Dermis blood vessel endothelial cell (primary cell): ENCODE measurements at places on chromosomes 13 and 19. TPM values are rescaled to one million over a fixed set of nuclear protein-coding genes. Genes with fewer than 3 reads are reported as not detected.

Gene WASF3
- 19.4 and 35.9 TPM in 2 replicates for total RNA-seq

Gene FCER2
- not detected in 2 replicates for total RNA-seq

Gene ZNF85
- 9.7 and 12.8 TPM in 2 replicates for total RNA-seq

GRCh38 chr13:41457589-41458186, 338 bp downstream of the RGCC start:
- DNase-seq = no peak

DNA sequence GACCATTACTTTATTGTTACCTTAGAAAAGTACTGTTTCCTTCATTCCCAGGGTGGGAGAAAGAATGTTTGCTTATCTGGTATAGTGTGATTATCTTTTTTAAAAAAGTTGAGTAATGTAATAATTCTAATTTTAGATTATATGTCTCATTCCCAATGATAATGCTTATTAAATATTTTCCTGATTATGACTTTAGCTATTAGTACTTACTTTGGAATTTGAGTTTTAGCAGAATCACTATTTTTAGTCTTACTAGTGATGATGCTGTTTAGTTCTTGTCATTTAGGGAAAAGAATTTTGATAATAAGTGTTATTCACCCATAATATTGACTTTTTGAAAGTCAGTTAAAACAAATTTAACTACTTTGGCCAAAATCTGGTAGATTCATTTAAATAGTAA, 95.2 kb downstream of the FRY start:
- DNase-seq = no peak
